ENCODE measurements at places on chromosomes 3 and 15.

GRCh38 chr3:131973731-131974130 is 61.1 kb downstream of the CPNE4 start:
- no peak for DNase-seq

- DNase-seq: no peak
These were observed 264.0 kb upstream of the NSMCE3 start for GRCh38 chr15:29533647-29534046.

DNA sequence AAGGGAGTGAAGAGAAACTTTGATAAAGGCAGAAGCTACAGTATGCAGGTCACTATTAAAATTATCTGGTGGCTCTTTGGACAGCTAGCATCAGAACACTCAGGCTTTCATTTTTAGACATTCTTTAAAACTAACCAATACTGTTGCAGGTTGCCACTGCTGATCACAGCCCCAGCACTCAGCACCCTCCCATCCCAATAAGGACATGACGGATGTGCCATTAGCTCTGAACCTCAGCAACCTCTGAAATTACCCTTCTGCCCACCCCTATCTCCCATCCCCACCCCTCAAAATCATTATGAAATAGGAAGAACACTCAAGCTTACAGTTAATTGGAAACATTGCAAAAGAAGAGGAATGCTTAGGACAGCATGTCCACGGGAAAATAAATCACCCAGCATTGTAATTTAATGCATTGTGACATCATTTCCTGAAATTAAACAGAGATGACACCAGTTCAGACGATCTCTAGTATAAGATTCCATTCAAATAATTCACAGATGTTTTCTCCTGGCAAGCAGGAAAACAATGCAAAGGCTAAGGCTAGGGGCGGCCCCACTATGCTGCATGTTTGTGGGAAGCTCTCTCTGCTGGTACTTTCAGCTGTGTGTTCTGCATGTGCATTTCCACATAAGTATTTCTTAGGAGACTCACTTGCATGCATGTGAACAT is 71.6 kb downstream of the MEIS2 start:
- no peak for DNase-seq

- no peak for DNase-seq
These were observed 229.5 kb downstream of the NR1D2 start for GRCh38 chr3:24174614-24175013.

GRCh38 chr15:33454346-33454745 is 143.6 kb downstream of the RYR3 start:
- DNase-seq: no peak

- DNase-seq: no peak
These were observed 129.2 kb upstream of the SUCLG2 start for GRCh38 chr3:67783281-67784250.

Data from stimulated activated CD4-positive, alpha-beta T cell treated with anti-CD3 and anti-CD28 coated beads, Interleukin-2, amount 100 ng/mL, for 4 hours (primary cell).